ENCODE measurements at places on chromosomes 1 and 21.

DNA sequence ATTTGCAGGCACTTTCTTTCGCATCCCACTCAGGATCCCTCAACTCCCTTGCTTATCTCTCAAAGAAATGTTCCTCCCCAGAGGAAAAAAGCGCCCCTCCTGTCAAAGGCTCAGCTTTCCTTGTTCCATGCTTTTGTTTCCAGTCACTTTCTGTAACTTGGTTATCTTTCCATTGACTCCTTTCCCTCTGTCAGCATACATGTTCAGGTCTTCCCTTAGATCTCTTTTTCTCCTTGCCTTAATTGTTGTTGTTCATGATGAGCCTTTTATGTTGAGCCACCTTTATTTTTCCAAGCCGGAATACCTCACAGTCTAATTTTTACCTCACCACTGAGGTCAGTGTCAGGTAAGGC lies 46.5 kb upstream of the PODN start:
- DNase-seq: no peak

DNA sequence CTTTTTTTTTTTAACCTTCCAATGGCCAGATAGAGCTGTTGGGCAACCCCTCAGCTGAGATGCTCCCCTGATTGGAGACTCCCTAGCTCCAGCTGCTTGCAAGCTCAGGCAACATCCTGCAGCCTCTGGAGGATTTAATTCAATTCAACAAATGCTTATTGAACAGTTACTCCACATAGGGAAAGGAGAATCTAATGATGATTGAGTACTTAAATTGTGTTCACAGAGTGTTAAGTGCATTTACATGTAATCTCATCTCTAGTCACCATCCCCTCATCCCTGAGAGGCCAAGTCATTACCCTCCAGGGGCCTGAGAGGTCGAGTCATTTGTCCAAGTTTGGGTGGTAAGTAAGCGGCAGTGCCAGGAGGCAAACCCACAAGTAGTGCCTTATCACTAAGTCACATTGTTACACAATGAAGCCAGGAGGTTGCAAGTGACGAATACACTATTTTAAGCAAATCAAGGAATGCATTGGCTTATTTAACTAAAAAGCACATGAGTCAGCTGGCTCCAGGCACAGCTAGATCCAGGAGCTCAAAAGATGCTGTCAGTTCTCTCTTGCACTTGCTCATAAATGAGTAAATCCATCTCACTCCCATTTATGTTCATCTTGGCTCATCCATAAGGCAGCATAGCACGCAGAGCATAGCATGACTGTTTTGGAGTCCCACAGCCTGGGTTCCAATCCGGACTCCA lies 64.3 kb downstream of the OPTC start:
- DNase-seq: no peak

GRCh38 chr21:45439901-45440461 lies 35.0 kb downstream of the COL18A1 start:
- no peak for DNase-seq

GRCh38 chr1:201341377-201341776 lies 36.1 kb downstream of the TNNT2 start:
- DNase-seq: no peak

- DNase-seq: no peak
Measured at GRCh38 chr1:171585715-171586114, 36.3 kb upstream of the MYOCOS start.

DNA sequence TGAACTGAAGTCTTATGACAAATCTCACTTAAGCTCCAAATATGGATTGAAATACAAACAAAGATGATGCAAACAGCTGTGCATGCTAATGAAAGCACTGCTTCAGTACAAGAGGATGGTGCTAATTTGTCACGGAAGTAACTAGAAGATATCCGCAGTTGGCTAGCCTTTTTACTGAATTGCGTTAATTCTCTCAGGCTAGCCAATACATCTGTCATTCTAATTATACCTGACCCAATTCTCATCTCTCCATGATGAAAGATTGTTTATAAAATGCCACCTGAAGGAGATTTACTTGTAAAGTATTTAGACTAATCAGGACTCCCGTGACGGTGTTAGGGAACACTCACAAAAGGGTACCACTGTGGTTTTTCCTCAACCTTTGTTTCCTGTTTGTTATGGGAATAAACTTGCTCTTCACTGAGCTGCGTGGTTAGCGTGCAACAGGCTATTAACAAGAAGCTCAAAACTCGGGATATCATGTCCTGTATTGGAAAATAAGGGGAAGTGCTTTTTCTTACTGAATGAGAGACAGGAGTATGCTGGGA lies 162.5 kb downstream of the APP start:
- no peak for DNase-seq

- DNase-seq: no peak
Measured at GRCh38 chr1:2853711-2854110, 52.2 kb upstream of the TTC34 start.

DNA sequence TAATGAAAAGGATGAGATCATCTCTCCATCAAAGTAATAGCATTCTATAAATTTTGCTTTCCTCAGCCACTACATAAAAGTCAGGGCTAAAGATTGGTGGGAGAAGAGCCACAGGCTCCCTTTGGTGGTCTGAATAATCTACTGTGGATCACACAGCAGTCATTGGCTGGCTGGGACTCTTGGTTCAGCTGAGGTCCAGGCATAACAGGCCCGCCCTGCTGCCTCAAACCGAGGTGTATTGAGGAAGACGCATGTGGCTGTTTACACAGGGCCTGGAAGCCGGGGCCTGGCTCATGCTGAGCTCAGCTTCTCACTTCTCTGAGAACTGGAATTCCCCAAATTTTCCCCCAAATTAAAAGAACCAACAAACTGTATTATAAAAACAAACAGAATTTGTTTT lies 139.2 kb downstream of the PTPRC start:
- DNase-seq: no peak

DNA sequence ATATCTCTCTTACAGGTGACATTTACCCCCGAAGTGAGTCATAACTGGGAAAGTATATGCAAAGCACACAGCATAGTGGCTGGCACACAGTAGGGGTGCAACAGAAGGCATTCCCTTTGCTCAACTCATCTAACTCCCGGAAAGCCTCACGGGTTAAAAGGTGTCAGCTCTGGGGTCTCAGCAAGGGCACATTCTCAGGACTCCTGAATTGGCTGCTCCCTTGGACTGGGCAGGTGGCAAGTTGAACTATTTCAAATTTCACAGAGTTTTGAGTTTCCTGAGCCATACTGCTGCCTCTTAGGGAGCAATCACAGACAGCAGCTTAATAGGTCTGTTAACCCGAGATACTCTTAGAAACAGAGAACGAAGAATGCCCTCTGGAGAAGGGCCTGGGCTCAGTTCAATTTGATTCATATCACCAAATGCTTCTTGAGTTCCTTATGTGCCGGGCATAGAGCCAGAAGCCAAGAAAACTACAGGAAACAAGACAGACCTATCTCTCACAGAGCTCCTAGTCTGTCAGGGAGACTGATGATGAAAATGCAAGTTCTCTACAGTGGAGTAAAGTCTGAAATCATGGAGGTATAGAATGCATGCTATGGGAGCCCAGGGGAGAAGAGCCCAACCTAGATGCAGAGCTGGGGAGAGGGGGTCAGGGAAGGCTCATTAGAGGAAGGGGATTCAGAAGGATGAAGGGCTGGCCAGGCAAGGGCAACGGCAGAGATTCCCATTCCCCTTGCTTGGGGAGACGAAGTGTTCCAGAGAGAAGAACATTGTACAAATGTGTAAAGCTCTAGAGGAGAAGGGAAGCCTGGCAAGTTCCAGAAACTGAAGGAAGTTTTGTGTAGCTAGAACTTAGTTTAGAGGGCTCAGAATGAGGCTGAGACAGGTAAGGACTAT lies 143.9 kb upstream of the HMGB4 start:
- no peak for DNase-seq

- DNase-seq: no peak
Measured at GRCh38 chr1:24983006-24983680, 53.1 kb upstream of the RUNX3 start.

GRCh38 chr1:231393668-231394067 lies 28.4 kb downstream of the EGLN1 start:
- no peak for DNase-seq

DNA sequence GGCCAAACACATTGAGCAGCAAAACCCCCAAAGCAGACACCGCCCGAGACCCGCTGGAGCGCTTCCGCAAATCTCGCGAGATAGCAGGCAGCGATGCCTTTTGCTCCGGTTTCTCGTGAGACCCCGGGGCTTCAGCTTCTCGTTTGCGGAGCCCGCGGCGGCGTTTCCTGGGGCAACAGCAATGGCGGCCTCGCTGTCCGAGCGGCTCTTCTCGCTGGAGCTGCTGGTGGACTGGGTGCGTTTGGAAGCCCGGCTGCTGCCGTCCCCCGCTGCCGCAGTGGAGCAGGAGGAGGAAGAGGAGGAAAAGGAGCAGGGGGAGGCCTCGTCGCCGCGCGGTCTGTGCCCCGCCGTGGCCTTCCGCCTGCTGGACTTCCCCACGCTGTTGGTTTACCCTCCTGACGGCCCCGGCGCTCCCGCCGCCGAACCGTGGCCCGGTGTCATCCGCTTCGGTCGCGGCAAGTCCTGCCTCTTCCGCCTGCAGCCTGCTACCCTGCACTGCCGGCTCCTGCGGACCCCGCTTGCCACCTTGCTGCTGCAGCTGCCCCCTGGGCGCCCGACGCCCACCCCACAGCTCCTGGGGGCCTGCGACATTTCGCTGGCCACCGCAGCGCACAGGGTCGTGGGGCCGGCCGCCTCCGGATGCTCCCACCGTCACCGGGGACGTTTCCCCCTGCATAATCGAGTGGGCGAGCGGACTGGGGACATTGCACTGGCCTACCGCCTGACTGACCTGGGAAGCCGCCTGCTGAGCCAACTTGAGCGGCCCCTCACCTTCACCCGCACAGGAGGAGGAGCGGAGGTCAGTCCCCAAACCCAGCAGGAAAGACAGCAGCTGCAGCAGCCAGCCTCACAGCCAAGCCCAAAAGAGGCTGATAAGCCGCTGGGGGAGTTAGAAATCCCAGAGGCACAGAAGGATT lies at the start of gene MAP10:
Gene MAP10 (plus strand): TSS at position 148 of the 917 bp plus-strand sequence. CDS start 34 bp downstream, at position 182.
- peak; percentile 97 for DNase-seq

DNA sequence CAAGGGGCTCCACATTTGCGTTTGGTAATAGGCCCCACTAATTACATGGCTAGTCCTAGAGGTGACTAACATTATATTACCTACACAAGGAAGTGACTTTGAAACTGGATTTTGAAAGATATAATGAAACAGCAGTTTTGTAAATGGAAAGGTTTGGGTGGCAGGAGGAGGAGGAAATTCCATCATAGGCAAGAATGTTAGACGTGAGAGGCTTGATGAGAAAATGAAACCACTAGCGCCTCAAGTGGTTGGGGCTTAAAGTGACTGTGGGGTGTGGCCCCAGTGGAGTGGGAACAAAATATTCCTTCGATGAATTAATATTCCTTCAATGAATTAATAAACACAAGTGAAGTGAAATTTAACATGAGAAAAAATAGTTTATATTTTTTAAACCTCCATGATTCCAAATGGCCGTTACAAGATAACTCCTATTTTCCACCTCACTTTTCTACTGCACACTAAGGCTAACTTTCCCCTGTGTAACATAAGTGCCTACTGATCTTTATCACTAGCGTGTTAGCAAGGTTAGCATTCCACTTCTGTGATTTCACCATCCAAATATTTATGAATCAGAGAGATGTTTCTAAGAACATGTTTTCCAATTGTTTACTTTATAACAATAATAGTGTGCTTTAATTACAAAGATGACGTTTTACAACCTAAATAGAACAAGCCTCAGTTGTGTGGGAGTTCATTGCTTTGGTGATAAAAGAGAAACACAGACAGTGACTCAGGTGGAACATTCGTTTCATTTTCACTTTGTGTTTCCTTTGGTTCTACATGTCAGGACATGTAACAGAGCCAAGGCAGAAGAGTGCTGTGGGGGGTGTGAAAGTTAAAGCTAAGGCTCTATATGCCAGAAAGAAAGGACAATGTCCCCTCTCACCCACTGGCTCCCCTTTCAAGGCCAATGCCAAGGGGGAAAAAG lies 12.5 kb upstream of the ATF3 start:
- peak; percentile 69 for DNase-seq

DNA sequence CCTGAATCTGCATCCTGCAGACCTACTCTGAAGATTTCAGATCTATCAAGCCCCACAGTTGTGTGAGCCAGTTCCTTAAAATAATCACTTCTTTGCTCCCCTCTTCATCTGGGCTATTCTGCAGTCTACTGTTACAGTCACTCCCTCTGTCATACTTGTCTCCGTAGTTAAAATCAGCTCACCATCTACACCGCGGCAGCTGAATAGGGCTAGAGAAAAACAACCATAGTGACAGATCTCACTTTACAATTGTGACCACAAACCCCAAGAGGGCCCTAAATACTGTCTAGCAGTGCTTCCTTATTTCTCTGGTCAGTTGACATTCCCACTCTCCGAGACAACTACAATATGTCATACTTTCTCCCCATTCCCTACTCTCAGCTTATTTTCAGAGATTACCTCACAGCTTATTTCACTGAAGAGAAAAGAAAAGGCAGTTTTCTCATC lies 12.9 kb downstream of the DESI2 start:
- DNase-seq: no peak

GRCh38 chr1:51875291-51875772 lies 3.2 kb downstream of the NRDC start:
- DNase-seq: no peak

DNA sequence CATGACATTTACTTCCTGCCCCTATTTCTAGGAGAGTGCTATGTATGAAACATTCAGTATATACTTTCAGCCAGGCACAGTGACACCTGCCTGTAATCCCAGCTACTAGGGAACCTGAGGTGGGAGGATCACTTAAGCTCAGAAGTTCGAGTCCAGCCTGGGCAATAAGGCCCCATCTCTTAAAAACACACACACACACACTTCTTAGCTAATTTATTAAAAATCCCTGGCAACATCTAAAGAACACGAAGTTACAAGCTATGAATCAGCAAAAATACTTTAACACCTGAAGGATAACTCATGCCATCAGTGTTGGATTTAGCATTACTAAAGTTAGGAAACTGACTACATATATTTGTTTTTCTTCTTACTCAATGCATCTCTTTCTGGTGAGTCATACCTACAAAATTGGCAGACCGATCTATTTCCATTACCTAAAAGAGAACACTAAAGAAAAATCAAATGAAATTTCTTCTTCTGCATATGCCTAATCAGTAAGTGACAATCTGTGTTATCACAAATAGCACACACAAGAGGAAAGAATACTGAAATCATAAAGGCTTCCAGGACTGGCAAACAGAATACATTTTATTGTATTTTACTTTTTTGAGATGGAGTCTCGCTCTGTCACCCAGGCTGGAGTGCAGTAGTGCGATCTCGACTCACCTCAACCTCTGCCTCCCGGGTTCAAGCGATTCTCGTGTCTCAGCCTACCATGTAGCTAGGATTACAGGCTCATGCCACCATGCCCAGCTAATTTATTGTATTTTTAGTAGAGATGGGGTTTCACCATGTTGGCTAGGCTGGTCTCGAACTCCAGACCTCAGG lies 41.4 kb downstream of the RNF115 start:
- DNase-seq: no peak

GRCh38 chr1:153362187-153362775 lies 4.6 kb downstream of the S100A9 start:
- DNase-seq: no peak

Measured in GM23338 (cell line).